ENCODE measurements at places on chromosomes 3 and 15.

- DNase-seq = no peak
Measured at GRCh38 chr3:87473944-87474343, 197.6 kb upstream of the POU1F1 start.

DNA sequence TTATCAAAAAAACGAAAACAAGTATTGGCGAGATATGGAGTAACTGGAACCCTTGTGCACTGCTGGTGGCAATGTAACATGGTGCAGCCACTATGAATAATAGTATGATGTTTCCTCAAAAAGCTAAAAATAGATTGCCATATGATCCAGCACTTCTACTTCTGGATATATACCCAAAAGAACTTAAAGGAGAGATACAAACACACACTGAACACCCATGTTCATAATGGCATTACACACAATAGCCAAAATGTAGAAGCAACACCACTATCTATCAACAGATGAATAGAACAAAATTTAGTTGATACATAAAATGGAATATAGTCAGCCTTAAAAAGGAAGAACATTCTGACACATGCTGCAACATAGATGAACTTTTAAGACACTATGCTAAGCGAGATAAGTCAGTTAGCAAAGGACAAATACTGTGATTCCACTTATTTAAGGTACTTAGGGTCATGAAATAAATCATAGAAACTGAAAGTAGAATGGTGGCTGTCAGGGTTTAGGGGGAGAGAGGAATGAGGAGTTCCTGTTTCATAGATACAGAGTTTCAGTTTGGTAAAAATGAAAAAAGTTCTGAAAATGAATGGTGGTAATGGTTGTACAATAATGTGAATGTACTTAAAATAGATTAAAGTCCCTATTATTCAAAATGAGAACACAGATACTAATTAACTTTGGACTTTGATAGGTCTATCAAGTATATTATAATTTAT, 59.4 kb upstream of the IMPG2 start:
- DNase-seq = no peak

GRCh38 chr15:92361321-92362000, 32.2 kb upstream of the ST8SIA2 start:
- no peak for DNase-seq

- no peak for DNase-seq
Measured at GRCh38 chr3:45319996-45320305, 68.4 kb upstream of the LARS2 start.

DNA sequence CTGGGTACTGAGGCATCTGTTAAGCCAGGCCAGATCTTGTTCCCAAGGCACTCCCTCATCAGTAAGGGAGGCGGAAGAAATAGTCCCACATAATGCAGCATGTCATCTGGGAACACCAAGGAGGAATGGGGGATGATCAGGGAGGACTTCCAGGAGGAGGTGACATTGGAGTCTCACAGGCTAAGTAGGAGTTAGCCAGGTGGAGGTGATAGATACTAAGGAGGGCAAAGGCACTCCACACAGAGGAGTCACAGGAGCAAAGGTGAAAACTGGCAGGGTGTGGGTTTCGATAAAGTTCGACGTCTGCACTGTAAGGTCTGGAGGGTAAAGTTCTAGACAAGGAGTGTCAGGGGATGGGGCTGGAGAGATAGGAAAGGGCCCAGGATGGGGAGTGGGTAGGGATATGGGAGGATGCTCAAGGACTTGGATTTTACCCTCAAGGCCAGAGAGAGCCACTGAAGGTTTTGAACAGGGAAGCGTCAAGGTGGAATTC, 6.3 kb downstream of the SLC28A1 start:
- DNase-seq = no peak

GRCh38 chr15:81749716-81750375, 296.0 kb downstream of the MEX3B start:
- no peak for DNase-seq

- no peak for DNase-seq
Measured at GRCh38 chr3:43996379-43997301, 245.0 kb upstream of the TOPAZ1 start.

GRCh38 chr3:120432150-120432860, 18.5 kb downstream of the FSTL1 start:
- DNase-seq = no peak

DNA sequence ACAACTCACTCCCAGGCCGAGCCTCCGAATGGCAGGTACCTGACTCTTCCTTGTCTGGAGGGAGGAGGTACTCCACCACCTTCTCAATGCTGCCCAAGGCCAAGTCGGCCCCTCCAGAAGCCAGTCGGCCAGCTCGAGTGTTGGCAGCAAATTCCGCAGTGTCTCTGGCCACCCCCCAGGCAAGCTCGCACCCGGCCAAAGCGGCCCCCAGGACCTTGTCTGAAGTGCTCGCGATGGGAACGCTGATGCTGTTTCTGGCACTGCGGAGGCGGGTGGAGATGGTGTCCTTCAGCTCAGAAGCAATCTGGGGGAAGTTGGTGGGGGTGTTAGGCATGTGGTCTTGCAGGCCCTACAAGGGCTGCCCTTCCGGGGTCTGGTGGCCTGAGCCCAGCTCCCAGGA, 9.2 kb downstream of the PLIN1 start:
- DNase-seq = no peak

DNA sequence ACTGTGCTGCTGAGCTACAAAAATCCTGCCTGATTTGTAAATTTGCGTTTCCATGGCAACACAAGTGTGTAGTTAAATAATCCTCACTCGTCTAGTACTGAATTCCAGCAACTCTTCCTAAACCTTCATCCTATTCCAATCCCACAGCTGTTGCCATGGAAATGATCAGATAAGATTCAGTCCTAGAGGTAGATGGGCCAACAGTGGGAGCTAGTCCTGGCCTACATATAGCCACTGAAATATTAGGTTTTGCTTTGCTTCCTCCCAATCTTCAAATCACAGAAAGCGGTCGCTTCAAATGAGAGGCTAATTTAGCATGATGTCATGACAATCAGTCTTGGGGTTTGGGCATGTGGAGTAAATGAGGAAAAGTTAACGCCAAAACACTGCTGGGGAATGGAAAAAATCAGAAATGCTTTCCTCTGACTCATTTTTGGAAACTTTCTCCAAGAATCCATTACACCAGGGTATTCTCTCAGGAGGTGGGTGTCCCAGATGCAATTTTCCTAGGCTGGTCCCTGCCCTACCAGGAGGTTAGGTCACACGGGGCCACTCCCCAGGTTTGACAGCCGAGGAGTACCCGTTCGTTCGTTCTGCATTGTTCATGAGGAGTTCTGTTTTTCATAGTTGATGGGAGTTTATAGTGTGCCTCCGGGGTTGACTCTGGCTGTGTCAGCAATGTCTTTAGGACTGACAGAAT, 159.2 kb upstream of the SLCO3A1 start:
- peak; percentile 13 for DNase-seq

All from T47D (cell line).